ENCODE measurements at places on chromosomes 5 and 9.

DNA sequence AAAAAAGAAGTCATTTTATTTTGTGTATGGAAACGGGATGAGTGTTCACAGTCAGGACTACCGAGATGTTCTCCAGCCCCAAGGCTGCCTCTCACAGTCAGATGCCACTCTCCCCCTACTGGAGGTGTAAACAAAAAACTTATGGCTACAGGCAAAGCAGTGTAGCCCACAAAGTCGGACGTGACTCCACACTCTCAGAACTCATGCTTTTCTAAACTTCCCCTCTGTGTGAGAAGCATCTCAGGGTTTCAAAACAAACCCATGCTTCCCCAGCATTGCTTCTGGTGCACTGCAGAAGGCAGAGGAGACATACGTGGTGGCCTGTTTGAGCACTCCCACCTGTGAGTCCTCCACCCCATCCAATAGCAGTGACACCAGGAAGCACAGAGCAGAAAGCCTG is 580.3 kb downstream of the BNC2 start:
- no peak for DNase-seq

- DNase-seq: peak; percentile 63
Observed at GRCh38 chr5:59039296-59040023, 456.6 kb downstream of the RAB3C start.

DNA sequence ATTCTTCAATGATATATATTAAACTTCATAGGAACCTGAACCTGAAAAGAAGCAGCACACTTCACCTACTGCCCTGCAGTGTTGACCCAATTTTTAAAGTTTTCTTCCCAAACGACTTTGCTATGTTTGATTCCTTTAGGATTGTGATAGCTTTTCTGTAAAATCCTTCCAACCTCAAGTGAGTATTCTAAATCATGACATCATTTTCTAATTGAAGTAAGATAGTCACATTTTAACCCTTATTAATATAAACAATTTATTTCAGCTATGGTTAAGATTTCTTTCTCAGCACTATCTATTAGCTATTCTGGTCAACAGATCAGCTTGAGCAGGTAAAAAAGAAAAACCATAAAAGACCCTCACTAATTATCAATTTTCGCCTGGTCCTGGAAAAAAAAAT is 162.0 kb downstream of the SMARCA2 start:
- DNase-seq: no peak

- no peak for DNase-seq
Observed at GRCh38 chr5:1039210-1039548, 30.6 kb downstream of the NKD2 start.

DNA sequence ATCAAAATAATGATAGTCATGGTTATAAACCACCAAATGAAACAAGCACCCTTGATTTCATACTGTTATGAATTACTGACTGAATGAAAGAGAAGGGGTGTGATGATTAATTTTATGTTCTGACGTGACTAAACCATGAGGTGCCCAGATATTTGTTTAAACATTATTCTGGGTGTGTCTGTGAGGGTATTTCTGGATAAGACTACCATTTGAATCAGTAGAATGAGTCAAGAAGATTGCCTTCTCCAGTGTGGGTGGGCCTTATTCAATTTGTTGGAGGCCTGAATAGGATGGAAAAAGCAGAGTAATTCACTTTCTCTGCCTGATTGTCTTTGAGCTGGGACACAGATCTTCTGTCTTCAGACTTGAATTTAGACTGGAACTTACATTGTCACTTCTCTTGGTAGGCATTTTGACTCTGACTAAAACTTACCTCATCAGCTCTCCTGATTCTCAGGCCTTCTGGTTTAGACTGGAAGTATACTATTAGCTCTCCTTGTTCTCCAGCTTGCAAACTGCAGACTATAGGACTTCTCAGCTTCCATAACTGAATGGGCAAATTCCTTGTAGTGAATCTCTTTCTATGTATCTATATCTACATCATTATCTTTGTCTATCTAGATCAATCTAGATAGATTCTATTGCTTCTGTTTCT is 321.9 kb upstream of the TARS1 start:
- DNase-seq: peak; percentile 82

GRCh38 chr5:155624597-155625241 is 611.2 kb downstream of the KIF4B start:
- no peak for DNase-seq

DNA sequence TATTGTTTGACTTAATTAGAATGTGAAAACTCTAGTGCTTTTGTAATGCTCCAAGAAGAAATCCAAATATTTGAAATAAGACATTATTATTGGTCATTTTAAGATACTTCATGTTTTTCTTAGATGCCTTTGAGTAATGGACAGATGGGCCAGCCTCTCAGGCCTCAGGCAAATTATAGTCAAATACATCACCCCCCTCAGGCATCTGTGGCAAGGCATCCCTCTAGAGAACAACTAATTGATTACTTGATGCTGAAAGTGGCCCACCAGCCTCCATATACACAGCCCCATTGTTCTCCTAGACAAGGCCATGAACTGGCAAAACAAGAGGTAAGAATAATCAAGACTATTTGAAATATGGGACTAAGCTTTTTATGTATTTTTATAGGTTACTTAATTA is 69.2 kb upstream of the SREK1 start:
- DNase-seq: no peak

DNA sequence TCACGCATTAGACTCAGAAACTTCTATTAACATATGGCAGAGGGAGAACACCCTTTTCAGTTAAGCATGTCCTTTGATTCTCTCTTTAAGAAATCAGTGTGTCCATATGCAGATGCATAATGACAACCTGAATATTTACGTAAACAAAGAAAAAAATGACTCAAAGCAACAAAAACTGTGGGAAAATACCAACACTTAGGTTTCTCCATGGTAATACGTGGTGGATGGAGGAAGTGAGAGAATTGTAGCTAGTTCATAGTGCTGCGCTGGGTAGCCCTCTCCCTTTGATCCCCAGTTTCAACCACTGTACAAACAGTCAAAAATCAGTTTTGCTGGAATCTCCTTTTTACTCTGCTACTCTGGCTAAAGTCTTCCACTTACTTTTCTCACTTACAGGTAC is 2.0 kb upstream of the MAP3K1 start:
- no peak for DNase-seq

DNA sequence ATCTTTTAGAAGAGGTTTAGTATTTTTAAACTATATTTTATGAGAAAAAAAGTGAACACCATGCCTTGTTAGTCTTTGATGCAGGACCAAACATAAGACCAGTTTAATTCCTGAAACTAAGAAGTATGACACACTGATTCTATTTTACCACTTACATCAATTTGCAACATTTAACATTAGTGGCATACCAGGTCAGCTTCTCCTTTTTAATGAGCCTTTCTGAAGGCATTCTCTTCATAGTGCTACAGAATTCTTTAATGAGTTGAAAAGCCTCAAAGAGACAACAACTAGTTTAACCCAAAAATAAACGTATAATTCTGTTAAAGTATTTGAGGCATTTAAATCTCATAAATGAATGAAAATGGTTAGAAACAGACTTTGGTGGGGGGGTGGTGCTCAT is 28.2 kb downstream of the ARSB start:
- DNase-seq: no peak

- DNase-seq: no peak
Observed at GRCh38 chr9:93318480-93318879, 133.0 kb upstream of the FAM120A start.

GRCh38 chr9:19117039-19117716 is 10.1 kb downstream of the PLIN2 start:
- DNase-seq: peak; percentile 30

- peak; percentile 35 for DNase-seq
Observed at GRCh38 chr5:54090495-54091120, 219.8 kb downstream of the ARL15 start.

GRCh38 chr9:126932871-126933321 is 18.3 kb downstream of the RALGPS1 start:
- no peak for DNase-seq

DNA sequence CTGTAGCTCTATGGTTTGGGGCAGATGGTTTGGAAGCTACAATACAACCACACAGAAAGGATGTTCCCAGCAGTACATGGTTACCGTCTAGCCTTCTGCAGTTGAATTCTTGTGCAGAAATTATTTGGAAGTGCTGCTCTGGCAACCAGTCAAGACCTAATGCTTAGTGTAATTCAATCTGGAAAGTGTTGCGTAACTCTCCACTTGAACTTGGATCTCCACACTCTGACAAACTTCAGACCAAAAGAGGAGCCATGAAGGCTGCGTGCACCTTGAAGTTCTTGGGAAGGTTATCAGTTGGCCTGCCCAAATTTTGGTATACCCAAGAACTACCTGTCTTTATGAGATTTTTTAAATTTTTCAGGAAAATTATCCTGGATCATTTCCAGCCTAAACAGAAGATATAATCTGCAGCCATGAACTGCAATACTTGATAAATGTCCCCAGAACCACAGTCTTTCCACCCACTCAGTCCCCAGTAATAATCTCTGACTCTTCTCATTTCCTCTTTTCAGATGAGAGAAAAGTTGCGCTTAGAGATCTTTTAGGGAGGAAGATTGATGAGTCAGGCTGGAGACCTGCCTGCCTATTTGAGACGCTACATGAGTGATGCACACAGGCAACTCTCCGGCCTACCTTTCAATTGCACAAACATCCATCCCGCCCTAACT is 159.9 kb downstream of the FANCC start:
- peak; percentile 17 for DNase-seq

DNA sequence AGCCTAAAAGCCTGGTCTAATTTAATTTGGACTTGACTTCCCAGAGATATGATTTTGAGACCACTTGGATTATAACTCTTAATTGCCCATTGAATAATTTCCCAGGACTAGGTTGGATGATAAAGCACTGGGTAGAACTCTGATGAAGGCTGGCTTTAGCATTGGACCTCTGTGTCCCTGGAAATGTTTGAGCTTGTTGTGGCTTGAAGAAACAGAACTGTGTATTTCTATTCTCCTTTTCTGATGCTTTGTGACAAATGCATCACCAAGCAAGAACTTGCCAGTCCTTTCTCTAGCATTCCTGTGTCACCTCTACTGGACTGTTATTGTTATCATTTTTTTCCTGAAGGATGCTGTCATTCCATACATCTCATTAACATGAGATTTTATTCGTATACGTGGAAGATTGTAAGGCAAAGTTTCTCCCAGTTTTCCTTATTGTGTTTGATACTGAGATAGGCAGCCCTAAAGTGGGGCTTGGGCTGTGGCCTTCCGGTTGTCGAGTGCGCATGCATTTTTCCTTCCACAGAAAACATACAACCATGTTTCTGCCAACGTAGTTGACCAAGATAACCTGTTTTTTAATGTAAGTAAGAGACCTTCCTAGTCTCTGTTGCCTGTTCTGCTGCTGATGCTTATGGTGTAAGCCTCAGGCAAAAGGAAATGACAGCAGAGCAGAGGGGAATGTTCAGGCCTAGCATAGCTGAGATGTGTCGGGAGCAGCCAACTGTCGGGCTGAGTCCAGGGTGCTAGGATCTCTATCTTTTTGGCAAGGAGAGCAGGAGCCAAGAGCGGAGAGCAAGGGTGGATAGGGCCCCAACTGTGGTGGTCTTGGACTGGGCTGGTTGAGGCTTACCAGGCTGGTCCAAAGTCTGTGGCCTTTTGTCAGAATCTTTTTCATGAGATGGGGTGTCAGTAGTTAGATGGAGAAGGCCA is 2.3 kb downstream of the NTRK2 start:
- no peak for DNase-seq

DNA sequence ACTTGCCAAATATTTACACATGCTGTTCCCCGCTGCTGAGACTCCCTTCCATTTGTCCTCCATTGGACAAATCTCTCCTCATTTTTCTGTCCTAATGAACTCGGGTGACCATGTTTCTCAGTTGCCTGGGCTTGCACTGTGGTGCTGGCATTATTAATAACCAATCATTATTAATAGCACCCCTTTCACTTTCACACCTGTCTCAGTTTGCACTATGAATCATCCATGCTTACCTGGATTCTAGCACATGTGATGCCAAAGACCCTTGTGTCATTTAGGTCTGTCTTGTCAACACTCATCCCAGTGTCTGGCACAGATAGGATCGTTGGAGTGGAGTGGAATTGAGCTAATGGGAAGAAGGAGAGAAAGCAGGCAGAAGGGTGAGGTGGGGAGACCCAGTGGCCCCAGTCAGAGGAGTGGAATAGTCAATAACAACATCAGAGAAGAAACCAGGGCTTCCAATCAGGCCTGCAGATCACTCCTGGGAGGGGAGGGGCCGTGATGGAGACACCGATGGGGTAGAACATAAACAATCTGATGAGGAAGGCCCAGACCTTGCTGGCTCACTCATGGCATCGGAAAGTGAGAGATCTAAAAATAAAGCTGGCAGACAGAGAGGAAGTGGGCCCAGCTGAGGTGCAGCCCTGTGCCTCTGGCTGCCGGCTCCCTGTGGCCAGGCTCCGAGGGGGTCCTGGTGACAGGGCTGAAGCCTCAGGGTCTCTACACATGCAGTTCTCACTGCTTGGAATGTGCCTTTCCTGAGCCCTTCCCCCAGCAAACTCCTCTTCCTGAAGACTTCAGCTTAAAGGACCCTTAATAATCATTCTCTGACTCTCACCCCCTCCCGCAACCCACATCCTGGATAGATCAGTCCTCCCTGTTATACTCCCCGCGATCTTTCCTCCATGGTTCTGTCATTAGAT is 33.5 kb upstream of the CRB2 start:
- DNase-seq: no peak

DNA sequence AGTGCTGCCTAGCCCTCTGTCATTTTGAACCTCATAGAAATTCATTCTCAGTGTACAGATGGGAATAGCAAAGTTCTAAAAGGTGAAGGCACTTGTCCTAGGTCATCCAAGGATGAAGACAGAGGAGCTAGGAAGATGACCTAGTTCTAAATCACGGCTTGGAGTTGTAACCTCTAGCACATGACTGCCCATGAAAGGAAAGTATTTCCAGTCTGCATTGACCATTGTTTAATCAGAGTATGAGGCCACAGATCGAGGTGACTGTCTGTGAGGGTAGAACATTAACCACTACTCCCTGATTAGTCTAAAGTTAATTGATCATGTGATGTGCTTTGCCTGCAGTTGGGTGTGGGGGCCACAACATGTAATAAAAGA is 674 bp upstream of the TNFSF15 start:
- no peak for DNase-seq

DNA sequence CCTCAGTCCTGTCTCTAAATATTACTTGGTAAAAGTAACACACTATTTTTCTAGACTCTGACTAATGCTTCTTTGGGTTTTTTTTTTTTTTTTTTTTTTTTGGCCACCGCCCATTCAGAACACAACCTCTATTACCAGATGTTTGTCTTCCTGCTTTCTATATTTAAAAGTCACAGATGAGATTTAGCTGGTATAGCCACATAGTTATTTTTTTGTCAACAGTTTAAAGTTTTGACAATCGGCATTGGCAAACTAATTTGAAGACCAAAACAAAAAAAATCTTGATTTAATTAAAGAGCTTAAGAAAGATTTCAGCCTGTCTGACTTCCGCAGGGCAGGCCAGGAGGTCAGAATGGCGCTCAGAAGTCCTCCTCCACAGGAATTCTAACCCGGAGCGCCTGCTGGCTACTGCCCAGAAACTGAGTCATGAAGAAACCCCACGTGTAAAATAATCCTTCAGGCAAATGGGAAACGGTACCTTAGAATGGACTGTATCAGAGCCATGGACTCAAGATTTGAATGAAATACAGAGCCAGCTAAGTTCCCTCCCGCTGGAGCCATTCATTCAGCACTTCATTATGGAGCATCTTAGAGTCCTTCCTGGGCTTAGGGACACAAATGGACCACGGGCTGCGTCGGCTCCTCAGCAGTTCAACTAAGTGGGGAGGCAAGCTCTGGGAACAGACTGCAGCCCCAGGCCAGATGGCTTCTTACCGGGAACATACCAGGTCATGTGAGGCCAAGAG is 55.6 kb downstream of the PTPDC1 start:
- peak; percentile 84 for DNase-seq

GRCh38 chr5:54756796-54757402 is 228.5 kb downstream of the ESM1 start:
- peak; percentile 82 for DNase-seq

All from mammary epithelial cell (primary cell).